Stimulated activated CD4-positive, alpha-beta T cell treated with anti-CD3 and anti-CD28 coated beads, Interleukin-1b, Interleukin-23, amount 100 ng/mL, for 1 hour (primary cell): ENCODE measurements at places on chromosomes 13 and 19.

DNA sequence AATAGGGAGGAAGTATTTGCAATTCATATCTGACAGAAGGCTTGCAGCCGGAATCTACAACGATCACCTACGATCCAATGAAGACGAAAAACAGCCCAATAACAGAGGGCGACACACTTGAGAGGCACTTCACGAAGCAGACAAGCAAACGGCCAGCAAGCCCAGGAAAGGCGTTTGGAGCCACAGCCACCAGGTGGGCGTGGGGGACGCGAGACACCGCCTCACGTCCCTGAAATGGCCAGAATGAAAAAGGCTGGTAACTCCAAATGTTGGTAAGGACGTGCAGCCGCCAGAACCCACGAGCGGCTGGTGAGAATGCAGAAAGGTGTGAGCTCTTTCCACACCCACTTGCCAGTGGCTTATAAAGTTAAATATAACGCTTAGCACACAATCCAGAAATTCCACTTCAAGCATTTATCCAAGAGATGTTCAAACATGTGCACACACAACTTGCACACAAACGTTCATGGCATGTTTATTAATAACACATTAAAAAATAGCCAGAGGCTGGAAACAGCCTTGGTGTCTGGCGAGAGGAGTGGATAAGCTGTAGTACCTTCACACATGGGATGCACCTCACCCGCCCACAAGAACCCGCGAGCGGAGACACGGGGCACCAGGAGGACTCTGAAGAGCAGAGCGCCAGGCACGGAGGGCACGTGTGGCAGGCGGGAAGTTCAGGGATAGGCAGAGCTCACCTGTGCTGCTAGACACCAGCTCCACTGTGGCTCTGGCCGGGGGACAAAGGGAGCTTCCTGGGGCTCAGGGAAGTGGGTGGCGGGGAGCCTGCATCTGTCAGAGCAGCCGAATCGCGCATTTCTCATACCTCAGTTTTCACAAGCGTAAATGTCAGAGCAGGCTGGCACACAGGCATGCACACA, 89.3 kb downstream of the SPACA7 start:
- DNase-seq: no peak

DNA sequence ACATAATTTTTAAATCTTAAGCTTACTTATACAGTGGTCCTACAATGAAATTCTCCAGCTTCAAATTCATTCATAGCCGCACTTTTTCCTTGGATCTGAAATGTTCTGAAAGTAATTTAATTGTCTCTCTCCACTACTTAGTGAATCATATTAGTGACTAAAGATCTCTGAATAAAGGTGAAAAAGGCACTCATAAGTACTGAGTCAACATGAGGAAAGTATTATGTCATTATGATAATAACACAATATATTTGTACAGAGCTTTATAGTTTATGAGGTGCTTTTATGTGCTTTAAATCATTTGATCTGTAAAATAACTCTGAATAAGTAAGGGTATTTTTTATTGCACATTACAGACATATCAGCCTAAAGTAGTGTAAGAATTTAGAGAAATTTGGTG, 628.2 kb upstream of the SLITRK5 start:
- DNase-seq: no peak

DNA sequence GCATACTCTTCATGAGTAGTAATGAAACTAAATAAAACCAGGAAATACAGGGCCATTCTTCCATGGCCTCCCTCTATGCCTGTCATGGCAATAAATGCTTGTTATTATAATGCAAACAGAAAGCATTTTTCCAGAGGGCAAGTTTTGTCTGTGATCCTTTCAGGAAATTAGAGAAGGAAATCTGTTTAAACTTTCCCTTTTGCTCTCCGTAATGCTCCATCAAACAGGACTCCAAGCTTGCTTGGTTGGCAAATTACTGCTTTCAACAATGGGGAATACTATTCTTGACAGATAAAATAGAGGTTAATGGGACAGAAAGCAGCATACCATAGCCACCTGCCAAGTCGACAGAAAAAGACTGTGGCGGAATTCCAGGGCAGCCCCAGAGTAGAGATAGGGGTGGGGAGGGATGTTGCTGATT, 252.5 kb downstream of the LHFPL6 start:
- no peak for DNase-seq

GRCh38 chr13:113527272-113527958, 36.9 kb upstream of the DCUN1D2 start:
- DNase-seq: no peak

DNA sequence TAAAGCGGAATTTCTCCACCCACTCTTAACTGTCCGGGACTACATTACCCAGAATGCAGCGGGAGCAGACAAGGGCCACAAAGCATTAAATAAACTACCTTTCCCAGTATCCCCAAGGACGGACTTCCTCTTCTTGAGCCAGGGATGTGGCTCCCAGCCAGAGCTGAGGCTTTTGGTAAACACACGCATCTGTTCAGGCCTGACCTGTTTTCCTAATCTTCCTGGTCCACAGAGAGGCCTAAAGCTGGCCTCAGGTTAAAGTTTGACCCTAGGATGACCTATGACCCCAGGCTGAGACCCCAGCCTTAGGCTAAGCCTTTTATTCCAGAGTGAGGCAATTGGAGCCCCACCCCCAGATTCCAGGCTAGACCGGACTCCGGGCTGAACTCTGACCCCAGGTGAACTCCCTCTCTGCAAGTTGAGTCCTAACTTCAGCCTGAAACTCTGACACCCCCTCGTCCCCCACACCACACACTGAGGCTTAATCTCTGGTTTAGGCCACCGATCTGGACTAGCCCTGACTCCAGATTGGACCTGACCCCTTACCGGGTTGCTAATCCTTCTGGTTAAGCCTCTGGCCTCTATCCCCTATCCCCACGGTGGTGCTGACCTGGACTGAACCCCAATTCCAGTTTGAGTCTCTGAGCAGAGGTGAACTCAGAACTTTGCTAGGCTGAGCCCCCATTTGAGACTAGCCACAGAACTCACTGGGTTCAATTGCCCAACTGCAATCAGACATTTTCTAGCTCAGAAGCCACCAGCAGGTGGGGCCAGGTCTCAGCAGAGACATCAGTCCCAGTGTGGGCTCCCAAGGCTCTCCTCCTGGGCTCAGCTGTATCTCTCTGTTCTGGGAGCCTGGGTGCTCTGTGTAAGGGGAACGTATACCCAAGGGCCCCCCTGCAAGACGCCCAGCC, 750 bp upstream of the GPR108 start:
- peak; percentile 53 for DNase-seq

GRCh38 chr19:13962699-13963602, 10.6 kb downstream of the DCAF15 start:
- DNase-seq: no peak

GRCh38 chr13:48132961-48133360, 38.1 kb upstream of the MED4 start:
- DNase-seq: no peak

- DNase-seq: no peak
These were observed 73.9 kb upstream of the GPR183 start for GRCh38 chr13:99380921-99381645.
